ENCODE measurements at places on chromosomes 12 and 14. TPM values are rescaled to one million over a fixed set of nuclear protein-coding genes. Genes with fewer than 3 reads are reported as not detected.
A peak's percentile ranks its signal among the peaks of the same experiment; 100 is the strongest.

Gene PDZRN4
- total RNA-seq, result not detected

Gene TUNAR
- total RNA-seq, result not detected

Gene OR4E2
- not detected for total RNA-seq

Gene KRT6B
- 3.3 TPM for total RNA-seq

GRCh38 chr14:70358631-70359030, 852 bp downstream of the COX16 start:
- H3K36me3 ChIP-seq, result peaks cover 6% of the 10 kb centered on the region
- H3K27me3 ChIP-seq, result no peaks in the 10 kb centered on the region
- H3K27ac ChIP-seq, result peak overlapping the region; percentile 98
- peak overlapping the region; percentile 98 for H3K4me3 ChIP-seq
- peak; percentile 3 for DNase-seq

GRCh38 chr14:106522990-106523389, 996.6 kb downstream of the TMEM121 start:
- H3K36me3 ChIP-seq, result no peaks in the 10 kb centered on the region
- no peak overlapping the region for H3K27ac ChIP-seq
- H3K27me3 ChIP-seq, result peaks cover 44% of the 10 kb centered on the region

- no peaks in the 10 kb centered on the region for H3K4me1 ChIP-seq
- no peak overlapping the region for H3K4me3 ChIP-seq
- no peak for DNase-seq
- no peaks in the 10 kb centered on the region for H3K36me3 ChIP-seq
- no peaks in the 10 kb centered on the region for H3K27me3 ChIP-seq
Measured at GRCh38 chr12:46892887-46893286, 67.1 kb upstream of the SLC38A4 start.

- H3K27ac ChIP-seq, result peak overlapping the region; percentile 74
- H3K27me3 ChIP-seq, result no peaks in the 10 kb centered on the region
- H3K4me1 ChIP-seq, result peaks cover 12% of the 10 kb centered on the region
Measured at GRCh38 chr12:51270951-51271518, 820 bp upstream of the SMAGP start.

- DNase-seq, result no peak
- H3K4me1 ChIP-seq, result peaks cover 10% of the 10 kb centered on the region
- H3K27ac ChIP-seq, result no peak overlapping the region
- no peak overlapping the region for H3K4me3 ChIP-seq
- peaks cover 46% of the 10 kb centered on the region for H3K36me3 ChIP-seq
- no peaks in the 10 kb centered on the region for H3K27me3 ChIP-seq
Measured at GRCh38 chr12:130879212-130879686, 7.4 kb downstream of the RAN start.

DNA sequence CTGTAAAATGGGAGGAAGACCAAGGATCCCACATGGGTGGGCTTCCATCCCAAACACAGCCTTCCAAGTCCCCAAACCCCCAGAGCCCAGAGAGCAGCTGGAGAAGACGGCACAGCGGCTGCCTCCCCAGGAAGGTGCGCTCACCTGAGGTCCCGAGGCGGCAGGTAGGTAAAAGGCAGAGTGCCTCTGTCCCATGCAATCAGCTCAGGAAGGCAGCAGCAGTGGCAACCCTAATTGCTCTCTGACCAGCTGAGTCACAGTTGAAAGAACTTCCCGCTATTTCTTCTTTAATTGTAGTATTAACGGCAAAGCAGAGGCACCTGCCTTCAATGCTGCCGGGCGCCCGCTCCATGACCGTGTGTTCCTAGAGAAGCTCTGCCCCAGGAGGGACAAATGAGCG, 91.1 kb upstream of the BCL11B start:
- no peak overlapping the region for H3K4me3 ChIP-seq
- H3K27me3 ChIP-seq, result no peaks in the 10 kb centered on the region
- H3K4me1 ChIP-seq, result no peaks in the 10 kb centered on the region
- DNase-seq, result no peak
- H3K27ac ChIP-seq, result no peak overlapping the region
